Sigmoid colon (tissue), 7 donors: ENCODE measurements at places on chromosomes 2 and 18. TPM values are rescaled to one million over a fixed set of nuclear protein-coding genes. Genes with fewer than 3 reads are reported as not detected.

DNA sequence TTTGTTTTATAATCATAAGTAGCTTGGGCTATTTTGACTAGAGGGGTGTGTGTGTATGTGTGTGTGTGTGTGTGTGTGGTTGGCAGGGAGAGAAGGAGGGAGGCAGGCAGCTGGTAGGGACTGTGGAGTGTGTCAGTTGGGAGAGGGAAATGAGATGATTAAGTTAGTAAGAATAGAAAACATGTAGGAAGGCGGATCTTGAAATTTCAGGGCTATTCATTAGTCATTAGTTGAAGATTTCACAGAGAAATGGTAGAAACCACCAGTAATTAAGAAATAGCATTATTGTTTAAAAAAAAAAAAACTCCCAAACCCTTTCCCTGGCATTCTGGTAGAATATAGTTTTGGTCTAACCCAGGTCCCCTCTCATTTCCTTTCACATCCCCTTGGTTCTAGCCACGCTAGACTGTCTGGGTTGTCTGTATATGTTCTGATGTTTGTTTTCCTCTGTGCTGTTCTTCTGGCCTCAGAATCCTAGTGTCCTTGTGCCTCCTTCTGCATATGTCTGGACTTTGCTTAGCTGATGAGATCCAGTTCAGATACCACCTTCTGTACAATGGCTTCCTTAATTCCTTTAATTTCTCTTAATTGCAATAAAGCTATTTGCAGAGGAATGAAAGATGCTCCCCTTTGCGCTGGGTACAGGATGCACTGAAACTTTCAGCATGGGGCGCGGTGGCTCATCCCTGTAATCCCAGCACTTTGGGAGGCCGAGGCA, 161.6 kb downstream of the NEDD4L start:
- peak overlapping the region; percentile 43 for H3K27ac ChIP-seq
- no peak overlapping the region for H3K4me3 ChIP-seq
- H3K4me1 ChIP-seq = peaks cover 58% of the 10 kb centered on the region
- H3K36me3 ChIP-seq = no peaks in the 10 kb centered on the region
- DNase-seq = no peak

DNA sequence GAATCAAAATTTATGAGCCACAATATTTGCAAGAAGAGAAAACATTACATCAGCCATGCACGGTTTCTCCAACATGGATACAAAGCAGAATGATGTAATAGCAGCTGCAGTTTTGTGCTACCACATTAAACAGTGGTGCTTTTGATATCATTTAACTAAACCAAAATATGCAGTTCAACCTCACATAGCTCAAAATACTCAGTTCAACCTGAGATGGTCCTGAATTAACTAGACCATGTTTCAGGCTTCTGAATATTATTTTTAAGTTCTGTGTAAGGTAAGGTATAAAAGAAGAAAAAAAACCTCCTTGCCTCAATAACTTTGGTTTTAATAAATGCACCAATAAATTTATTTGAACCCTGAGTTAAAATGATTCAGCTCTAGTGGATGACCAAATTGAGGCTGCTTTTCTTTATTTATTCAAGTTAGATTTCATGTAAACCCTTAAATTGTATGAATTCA, 18.8 kb upstream of the TSPYL6 start:
- no peak for DNase-seq
- H3K27ac ChIP-seq = no peak overlapping the region
- H3K27me3 ChIP-seq = no peaks in the 10 kb centered on the region
- no peak overlapping the region for H3K4me3 ChIP-seq

DNA sequence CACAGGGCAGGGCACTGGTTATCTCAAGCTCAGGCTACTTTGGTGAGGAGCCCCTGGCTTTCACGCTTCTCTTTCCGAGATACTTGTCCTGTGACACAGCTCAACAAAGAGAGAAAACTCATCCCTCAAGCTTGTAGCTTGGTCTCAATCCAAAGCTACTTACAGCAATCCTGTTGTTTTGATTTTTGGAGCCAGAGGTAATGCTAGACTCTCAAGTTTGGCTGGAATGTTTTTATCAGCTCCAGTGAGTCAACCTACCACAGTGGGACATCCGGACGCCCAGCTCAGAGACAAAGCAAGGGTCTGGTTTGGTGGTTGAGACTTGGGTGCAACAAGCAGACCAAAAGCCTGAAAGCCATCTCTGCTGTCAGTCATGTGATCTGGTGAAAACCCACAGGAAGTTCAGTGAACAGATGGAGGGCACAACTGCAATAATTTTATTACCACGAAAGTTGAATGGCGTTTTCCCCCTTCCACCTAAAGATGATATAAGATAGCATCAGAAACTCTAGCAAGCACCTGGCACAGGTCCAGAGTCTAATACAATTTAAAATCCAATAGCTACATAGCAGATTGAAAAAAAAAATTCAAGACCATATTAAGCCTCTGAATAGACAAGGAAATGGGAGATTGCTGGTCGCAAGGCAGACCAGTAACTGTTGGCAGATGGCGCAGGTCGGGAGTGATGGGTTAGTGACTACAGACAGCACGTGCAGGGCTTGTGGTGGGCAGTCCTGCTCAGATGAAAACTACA, 102.3 kb upstream of the SMAD7 start:
- DNase-seq = no peak
- peak overlapping the region; percentile 31 for H3K27ac ChIP-seq
- no peaks in the 10 kb centered on the region for H3K27me3 ChIP-seq
- peaks cover 11% of the 10 kb centered on the region for H3K4me1 ChIP-seq
- no peak overlapping the region for H3K4me3 ChIP-seq

The AQP12B gene
- total RNA-seq = not detected

DNA sequence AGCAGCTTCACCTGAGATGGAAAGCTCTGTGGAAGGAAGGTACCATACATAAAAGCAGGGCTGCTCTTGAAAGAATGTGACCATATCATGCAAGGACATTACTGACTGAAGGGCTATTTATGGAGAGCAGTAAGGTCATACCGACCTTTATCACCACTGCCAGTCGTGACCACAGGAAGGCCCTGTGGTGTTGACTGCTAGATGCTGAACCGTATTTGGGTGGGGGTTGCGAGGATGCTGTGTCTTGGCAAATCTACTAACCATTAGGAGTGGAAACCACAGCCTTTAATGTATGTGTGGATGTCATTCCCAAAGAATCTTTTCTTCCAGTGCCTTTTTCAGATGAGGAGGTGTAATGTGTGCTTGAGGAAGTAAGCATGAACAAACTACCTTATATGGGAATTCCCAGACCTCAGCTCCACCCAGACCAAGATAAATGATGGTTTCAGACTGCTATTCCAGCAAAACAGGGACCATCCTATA, 60.8 kb downstream of the LIMS1 start:
- peaks cover 54% of the 10 kb centered on the region for H3K4me1 ChIP-seq
- no peak for DNase-seq
- peak overlapping the region; percentile 74 for H3K27ac ChIP-seq
- no peaks in the 10 kb centered on the region for H3K36me3 ChIP-seq
- H3K27me3 ChIP-seq = no peaks in the 10 kb centered on the region

DNA sequence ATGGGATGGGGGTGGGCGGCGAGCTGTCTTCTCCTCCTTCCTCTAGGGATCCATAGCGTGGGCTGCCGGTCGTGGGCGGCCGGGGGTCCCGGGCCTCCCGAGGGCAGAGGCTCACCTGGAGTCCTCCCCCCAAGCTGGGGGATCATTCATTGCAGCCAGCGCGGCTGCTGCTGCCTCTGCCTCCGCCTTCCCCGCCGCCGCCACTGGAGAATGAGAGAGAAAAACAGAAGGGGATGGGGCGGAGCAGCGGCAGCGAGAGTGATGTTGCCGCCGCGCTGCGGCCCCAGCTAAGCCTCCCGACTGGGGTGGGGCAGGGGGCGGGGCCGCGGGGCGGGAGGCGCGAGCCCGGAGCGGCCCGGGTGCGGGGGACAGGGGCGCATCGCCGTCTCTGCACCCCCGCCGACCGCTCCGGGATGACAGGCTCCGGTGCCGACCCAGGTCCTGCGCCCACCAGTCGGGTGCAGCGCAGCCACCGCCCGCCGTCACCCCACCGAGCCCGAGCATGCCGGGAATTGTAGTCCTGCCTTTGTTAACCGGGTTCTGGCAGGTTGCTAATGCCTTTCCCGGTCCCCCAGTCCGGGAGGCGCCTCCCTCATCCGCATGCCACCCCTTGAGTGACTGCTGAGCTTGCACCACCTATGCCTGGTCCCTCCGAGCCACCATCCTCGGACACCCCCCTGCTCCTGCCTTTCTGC, at the start of gene KIF3C:
TSS of gene KIF3C (minus strand) at position 225 of the 695 bp plus-strand sequence. CDS start 580 bp downstream, outside the sequence.
- peak within 1 kb of the TSS; percentile 82 for H3K27ac ChIP-seq
- no peaks in the 10 kb centered on the region for H3K27me3 ChIP-seq
- DNase-seq = peak; percentile 86
- H3K4me3 ChIP-seq = peak within 1 kb of the TSS; percentile 84
- H3K4me1 ChIP-seq = peaks cover 37% of the 10 kb centered on the region
- no peaks in the 10 kb centered on the region for H3K36me3 ChIP-seq

The CXCR1 gene
- total RNA-seq = not detected

The PID1 gene
- 83.6 TPM for total RNA-seq

The IL36G gene
- total RNA-seq = not detected

The SFT2D3 gene
- total RNA-seq = 8.2 TPM

DNA sequence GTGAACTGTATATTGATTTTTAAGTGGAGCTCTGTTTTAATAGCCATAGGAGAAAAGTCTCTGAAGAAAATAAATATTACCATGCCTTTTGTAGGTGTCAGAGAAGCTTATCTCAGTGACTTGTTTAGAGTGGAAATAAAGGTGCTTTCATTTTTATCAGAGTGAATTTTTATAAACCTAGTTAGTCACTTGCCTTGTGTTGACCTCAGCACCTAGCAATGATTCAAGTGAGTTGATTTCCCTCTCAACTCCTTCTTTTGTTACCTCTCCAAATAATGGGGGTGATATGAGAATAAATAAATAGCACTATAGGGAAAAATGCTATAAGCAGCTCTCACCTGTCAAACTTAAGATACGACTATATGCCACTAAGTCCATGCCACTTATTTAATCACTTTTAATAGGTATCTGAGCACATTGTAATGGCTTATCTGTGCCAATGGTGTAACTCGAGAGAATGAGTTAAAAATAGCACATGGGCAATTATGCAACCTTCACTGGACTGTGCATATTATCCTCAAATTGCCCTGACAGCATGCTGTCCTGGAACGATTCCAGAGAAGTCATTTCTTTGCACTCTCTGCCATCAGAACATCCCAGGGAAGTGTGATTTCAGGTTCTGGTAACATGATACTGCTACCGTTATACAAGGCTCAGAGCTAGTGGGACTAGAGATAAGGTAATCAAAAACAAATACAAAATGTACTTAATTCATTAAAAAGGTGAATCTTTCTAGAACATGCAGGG, 290.8 kb downstream of the CCDC85A start:
- H3K36me3 ChIP-seq = no peaks in the 10 kb centered on the region
- H3K27me3 ChIP-seq = no peaks in the 10 kb centered on the region
- no peak overlapping the region for H3K4me3 ChIP-seq
- DNase-seq = no peak
- H3K4me1 ChIP-seq = no peaks in the 10 kb centered on the region

DNA sequence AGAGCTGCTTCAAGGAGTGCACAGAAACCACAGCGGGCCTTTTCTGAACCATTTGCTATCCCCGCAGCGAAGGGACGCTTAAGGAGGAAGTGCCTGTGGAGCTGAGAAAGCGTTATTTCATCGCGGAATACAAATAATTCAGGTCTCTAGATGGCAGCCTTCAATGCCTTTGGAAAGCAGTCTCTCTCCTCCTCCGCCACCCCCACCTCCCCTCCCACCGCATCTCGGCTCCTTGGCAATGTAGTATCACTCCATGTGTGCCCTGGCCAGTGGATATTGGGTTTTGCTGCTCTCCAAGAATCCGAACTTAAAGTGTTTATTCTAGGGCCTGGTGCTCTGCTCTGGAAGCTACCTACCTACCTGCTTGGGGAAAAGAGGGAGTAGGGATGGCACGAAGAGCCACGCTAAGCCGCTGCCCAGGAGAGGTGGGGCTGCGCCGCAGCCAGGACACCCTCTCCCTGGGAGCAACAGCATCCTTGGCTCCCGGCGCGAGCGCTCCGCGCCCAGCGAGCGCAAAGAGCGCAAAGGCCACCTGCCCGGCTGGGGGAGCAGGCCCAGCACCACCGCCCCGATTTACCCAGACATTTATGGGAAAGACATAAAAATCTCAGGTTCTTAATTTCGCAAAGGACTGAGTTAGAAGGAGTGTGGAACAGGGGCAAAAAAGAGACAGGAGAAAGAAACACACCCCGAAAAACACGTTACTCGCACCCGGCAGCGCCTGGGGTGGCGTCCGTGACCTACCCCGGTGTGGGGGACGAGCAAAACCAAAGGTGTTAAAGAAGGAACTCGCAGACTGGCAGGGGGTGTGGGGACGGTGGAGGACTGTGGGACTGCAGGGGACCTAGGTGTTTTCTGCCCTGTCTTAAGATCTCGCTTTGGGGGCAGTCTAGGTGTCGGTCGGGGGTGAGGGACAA, 1.0 kb downstream of the SPHKAP start:
- no peak overlapping the region for H3K27ac ChIP-seq
- DNase-seq = no peak
- no peaks in the 10 kb centered on the region for H3K36me3 ChIP-seq
- H3K4me3 ChIP-seq = no peak overlapping the region

DNA sequence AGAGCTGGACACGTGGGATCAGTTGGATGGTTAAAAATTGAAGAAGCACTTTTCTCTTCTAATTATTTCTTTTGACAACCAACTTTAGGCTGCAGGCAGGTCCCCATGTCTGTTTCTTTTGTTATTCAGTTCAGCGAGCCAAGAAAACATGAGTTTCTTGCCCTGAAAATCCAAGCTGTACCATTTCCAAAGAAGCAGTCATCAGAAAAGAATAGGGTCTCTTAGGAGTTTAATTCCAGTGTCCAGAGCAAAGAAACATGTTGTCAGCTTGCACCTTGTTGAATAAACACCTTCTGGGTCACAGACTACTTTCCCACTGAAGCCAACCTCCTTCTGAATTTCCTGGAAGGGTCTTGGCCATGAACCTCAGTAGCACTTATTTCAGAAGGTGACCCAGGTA, 170.5 kb upstream of the COPS8 start:
- no peak for DNase-seq
- peaks cover 1% of the 10 kb centered on the region for H3K27me3 ChIP-seq
- H3K4me1 ChIP-seq = no peaks in the 10 kb centered on the region
- H3K4me3 ChIP-seq = no peak overlapping the region
- no peak overlapping the region for H3K27ac ChIP-seq

The ANKRD62 gene
- 0.55 TPM for total RNA-seq

DNA sequence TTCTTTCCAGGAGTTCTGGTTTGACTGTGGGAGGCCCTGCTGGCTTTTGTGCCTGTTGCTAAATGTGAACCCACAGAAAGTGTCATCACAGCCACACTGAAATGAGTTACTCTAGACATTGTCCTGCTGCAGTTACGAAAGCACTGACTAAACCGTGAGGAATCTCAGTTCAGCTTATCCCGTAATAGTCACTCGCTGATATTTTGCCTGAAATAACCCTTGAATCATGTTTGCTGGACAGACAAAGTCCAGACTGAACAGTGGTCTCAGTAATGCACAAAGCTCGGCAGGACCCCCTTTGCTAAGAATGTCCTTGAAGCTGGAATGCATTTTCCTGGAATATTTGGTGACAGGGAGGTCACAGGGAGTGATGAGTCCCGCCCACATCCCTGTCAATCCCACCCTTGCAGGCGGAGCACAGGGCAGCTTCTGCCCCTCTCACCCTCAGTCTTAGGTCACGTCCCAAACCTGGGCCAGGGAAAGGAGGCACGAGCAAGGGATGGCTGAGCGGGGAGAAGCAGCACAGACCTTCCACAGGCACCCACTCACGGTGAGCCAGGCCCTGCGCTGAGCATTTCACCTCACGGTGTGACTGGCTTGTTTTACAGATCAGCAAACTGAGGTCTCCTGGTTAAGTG, 53.4 kb downstream of the ADI1 start:
- peaks cover 21% of the 10 kb centered on the region for H3K4me1 ChIP-seq
- peak overlapping the region; percentile 17 for H3K27ac ChIP-seq
- H3K4me3 ChIP-seq = no peak overlapping the region
- H3K27me3 ChIP-seq = no peaks in the 10 kb centered on the region
- no peak for DNase-seq

The BOK gene
- total RNA-seq = 112 TPM

The AFF3 gene
- total RNA-seq = 18.9 TPM
